Femur (tissue), 1 donor: ENCODE measurements at places on chromosomes 5 and 9.
A peak's percentile ranks its signal among the peaks of the same experiment; 100 is the strongest.

- peak; percentile 40 for DNase-seq
Observed at GRCh38 chr9:96420468-96421219, 2.5 kb upstream of the ZNF367 start.

GRCh38 chr5:61329550-61330128, 2.4 kb upstream of the ZSWIM6 start:
- DNase-seq = no peak

DNA sequence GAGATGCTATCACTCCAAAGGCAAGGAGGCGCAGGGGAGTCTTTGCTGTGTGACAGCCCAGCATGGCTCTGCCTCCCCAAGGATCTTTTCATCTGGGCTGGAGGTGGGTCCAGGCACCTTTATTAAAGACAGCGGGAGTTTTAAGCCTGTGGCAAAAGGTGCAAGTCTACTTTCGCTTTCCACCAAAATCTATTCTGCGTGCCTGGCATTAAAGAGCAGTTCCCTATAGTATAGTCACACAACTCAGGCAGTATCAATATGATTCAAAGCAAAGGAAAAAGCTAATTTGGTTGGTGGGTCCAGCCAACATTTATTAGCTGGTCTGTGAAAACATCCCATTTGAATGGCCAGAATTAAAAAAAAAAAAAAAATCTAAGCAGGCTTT, 398.7 kb downstream of the EBF1 start:
- no peak for DNase-seq

DNA sequence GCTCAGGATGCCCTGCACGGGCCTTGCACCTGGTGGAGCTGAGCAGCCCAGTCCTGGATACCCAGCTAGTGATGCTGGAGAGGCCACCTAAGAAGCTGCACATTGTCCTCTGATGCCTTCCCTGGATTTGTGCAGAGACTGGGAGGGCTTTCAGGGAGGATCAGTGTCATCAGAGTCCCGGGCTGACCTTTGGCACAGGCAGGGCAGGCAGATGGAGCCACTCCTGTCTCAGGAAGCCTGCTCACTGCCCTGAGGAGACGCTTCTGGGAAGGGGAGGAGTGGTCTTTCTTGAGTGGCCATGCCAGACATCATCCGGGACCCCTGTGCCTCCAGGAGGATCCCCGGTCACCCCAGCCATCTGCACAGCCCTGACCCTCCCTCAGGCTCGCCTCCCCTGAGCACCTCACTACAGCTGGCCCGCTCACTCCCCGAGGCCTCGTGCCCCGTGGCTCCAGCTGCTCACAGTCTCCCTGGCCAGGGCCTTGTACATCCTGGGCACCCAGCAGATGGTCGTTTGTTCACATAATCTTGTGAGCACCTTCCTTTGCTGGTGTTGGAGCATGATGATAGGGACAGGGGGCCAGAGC, 47.2 kb upstream of the FCN2 start:
- DNase-seq = no peak

DNA sequence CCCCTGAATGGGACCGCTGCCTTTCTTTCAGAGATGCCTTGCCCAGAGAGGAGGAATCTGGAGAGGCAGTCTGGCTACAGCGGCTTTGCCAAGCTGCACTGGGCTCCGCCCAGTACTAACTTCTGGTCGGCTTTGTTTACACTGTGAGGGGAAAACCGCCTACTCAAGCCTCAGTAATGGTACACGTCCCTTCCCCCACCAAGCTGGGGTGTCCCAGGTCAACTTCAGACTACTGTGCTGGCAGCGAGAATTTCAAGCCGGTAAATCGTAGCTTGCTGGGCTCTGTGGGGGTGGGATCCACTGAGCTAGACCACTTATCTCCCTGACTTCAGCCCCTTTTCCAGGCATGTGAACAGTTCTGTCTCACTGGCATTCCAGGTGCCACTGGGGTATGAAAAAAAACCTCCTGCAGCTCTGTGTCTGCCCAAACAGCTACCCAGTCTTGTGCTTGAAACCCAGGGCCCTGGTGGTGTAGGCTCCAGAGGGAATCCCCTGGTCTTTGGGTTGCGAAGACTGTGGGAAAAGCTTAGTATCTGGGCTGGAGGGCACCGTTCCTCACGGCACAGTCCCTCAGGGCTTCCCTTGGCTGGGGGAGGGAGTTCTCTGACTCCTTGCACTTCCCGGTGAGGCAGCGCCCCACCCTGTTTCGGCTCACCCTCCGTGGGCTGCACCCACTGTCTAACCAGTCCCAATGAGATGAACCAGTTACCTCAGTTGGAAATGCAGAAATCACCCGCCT, 171.2 kb downstream of the CWC27 start:
- peak; percentile 36 for DNase-seq

GRCh38 chr9:2718698-2719033, 1.4 kb downstream of the KCNV2 start:
- no peak for DNase-seq

- no peak for DNase-seq
Observed at GRCh38 chr9:272251-273213, 57.9 kb downstream of the DOCK8 start.

- DNase-seq = no peak
Observed at GRCh38 chr5:126941403-126941802, 89.0 kb downstream of the MARCHF3 start.

DNA sequence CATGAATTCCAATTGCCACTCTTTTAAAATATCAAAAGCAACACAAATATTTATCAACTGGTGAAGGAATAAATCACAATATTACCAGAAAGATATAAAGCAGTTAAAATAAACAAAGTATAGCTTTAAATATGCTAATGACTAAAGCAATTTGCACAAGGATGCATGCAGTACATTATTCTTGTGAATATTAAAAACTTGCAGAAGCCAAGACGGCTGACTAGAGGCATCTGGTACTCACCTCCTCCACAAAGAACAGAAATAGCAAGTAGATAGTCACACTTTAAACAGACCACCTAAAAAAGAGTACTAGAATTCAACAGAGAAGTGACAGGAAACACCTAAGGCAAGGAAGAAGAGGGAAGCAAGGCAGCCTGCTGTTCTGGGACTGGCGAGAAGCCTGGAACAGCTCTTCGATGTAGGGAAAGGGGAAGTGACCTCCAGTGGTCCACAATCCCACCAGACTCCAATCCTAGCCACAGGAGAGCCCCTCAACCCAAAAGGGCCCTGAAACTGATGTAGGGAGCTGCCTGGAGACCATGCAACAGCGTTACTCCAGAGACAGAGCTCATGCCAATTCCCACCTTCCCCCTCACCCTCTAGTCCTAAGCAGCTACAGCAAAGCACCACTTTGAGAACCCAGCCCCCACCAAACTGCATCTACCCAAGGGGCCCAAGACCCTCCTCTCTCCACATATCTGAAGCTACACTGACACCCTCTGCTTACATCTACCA, 86.3 kb downstream of the LPAR1 start:
- no peak for DNase-seq

DNA sequence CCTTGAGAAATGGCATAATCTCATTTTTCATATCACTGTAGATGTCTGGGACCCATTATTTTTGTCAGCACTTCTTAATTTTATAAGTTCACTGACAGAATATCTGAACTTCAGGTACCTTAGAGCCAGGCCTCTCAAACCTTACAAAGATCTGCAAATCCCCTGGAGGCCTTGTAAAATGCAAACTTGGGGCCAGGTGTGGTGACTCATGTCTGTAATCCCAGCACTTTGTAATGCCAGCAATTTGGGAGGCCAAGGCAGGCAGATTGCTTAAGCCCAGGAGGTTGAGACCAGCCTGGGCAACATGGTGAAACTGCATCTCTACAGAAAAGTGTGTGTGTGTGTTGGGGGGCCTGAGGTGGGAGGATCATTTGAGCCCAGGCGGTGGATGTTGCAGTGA, 30.8 kb downstream of the RASGRF2 start:
- no peak for DNase-seq

DNA sequence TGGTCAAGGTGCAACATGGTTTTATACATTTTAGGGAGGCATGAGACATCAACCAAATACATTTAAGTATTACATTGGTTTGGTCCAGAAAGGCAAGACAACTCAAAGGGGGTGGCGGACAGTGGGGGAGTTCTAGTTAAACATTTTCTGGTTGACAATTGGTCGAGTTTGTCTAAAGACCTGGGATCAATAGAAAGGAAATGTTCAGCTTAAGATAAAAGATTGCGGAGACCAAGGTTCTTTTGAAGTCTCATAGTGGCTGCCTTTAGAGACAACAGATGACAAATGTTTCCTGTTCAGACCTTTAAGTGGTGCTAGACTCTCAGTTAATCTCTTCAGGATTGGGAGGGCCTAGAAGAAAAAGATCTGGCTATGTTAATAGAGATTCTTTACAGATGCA, 47.7 kb upstream of the TTC39B start:
- DNase-seq = no peak

- no peak for DNase-seq
Observed at GRCh38 chr9:35205340-35205739, 43.5 kb downstream of the UNC13B start.
